ENCODE measurements at places on chromosomes 11 and 22.

- DNase-seq = peak; percentile 64
- no peaks in the 10 kb centered on the region for H3K4me1 ChIP-seq
- no peaks in the 10 kb centered on the region for H3K27me3 ChIP-seq
- no peak overlapping the region for H3K4me3 ChIP-seq
- H3K27ac ChIP-seq = no peak overlapping the region
These were observed 35.1 kb downstream of the MMP7 start for GRCh38 chr11:102495161-102496042.

DNA sequence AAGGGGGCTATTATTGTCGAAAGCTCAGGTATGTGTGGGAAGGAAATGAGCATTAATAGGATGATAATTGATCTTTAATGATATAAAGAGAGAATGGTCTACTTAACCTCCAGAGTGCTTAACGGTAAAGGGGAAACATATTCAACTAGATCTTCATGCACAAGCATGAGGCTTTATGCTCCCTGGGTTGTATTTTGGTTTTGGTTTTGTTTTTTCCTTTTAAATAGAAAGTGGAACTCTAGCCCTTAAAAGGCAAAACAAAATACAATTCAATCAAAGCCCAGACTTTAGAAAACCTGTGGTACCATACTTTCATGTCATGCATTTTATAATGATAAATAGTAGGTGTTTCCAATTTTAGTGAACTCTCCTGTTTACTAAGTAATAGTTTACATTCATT is 622.7 kb downstream of the METTL15 start:
- DNase-seq = no peak
- H3K4me1 ChIP-seq = no peaks in the 10 kb centered on the region
- H3K27me3 ChIP-seq = no peaks in the 10 kb centered on the region
- no peaks in the 10 kb centered on the region for H3K36me3 ChIP-seq
- H3K4me3 ChIP-seq = no peak overlapping the region

- no peak for DNase-seq
- H3K27ac ChIP-seq = no peak overlapping the region
- H3K36me3 ChIP-seq = no peaks in the 10 kb centered on the region
- no peaks in the 10 kb centered on the region for H3K4me1 ChIP-seq
- no peak overlapping the region for H3K4me3 ChIP-seq
These were observed 6.8 kb downstream of the MAFF start for GRCh38 chr22:38208551-38208968.

DNA sequence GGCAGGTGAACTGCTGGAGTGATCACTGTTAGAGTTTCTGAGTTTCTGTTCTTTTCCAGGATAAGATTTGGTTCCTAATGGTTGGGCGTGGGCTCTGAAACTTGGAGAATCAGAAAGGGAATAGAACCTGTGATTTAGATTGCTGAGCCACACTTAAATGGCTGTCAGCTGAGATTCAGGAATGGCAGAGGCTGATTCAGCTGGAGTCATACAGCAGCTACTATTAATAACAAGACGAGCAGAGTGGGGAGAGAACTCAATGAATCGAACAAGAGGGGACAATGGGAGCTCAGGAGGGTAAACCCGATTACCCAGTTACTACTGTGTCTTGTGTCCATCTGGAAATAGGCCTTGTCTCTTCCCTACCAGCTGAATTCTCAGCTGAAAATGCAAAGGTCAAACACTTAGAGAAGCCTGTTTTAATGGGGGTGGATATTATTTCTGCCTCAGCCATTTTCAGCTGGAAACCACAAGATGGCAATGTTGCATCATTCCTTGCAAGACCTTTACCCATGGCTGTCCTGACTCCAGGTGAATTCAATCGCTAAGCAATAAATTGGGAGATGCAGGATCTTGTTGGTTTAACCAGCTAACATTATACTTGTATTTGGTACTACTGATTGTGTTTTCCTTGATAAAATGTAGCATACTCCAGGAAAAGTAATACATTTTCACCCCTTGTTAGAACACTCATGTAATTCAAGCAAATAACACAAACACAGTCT is 104.5 kb upstream of the RAG2 start:
- no peak overlapping the region for H3K27ac ChIP-seq
- no peak for DNase-seq
- no peak overlapping the region for H3K4me3 ChIP-seq
- H3K27me3 ChIP-seq = no peaks in the 10 kb centered on the region
- no peaks in the 10 kb centered on the region for H3K36me3 ChIP-seq

- no peaks in the 10 kb centered on the region for H3K4me1 ChIP-seq
- H3K4me3 ChIP-seq = no peak overlapping the region
- DNase-seq = no peak
- H3K27me3 ChIP-seq = no peaks in the 10 kb centered on the region
These were observed 1642.2 kb downstream of the LRRC4C start for GRCh38 chr11:39817241-39817640.

GRCh38 chr11:13294178-13294577 is 16.6 kb downstream of the BMAL1 start:
- DNase-seq = no peak
- no peak overlapping the region for H3K27ac ChIP-seq
- H3K36me3 ChIP-seq = no peaks in the 10 kb centered on the region
- no peak overlapping the region for H3K4me3 ChIP-seq
- H3K27me3 ChIP-seq = no peaks in the 10 kb centered on the region
- peaks cover 49% of the 10 kb centered on the region for H3K4me1 ChIP-seq

Data from naive thymus-derived CD4-positive, alpha-beta T cell (primary cell).